PC-9 (cell line): ENCODE measurements at places on chromosomes 12 and 14. TPM values are rescaled to one million over a fixed set of nuclear protein-coding genes. Genes with fewer than 3 reads are reported as not detected.
A peak's percentile ranks its signal among the peaks of the same experiment; 100 is the strongest.

GRCh38 chr12:19421503-19422282 lies 17.6 kb upstream of the AEBP2 start:
- H3K27ac ChIP-seq, result no peak overlapping the region
- no peak overlapping the region for H3K4me3 ChIP-seq
- no peaks in the 10 kb centered on the region for H3K36me3 ChIP-seq
- H3K4me1 ChIP-seq, result no peaks in the 10 kb centered on the region
- no peaks in the 10 kb centered on the region for H3K27me3 ChIP-seq
- no peak for DNase-seq

- H3K36me3 ChIP-seq, result no peaks in the 10 kb centered on the region
- no peak overlapping the region for H3K4me3 ChIP-seq
- H3K27me3 ChIP-seq, result no peaks in the 10 kb centered on the region
- H3K27ac ChIP-seq, result no peak overlapping the region
- DNase-seq, result no peak
Observed at GRCh38 chr12:115945491-115945885, 332.0 kb downstream of the MED13L start.

- H3K4me3 ChIP-seq, result no peak overlapping the region
- no peak overlapping the region for H3K27ac ChIP-seq
- H3K27me3 ChIP-seq, result no peaks in the 10 kb centered on the region
- no peak for DNase-seq
Observed at GRCh38 chr14:50985859-50986331, 41.6 kb upstream of the PYGL start.

DNA sequence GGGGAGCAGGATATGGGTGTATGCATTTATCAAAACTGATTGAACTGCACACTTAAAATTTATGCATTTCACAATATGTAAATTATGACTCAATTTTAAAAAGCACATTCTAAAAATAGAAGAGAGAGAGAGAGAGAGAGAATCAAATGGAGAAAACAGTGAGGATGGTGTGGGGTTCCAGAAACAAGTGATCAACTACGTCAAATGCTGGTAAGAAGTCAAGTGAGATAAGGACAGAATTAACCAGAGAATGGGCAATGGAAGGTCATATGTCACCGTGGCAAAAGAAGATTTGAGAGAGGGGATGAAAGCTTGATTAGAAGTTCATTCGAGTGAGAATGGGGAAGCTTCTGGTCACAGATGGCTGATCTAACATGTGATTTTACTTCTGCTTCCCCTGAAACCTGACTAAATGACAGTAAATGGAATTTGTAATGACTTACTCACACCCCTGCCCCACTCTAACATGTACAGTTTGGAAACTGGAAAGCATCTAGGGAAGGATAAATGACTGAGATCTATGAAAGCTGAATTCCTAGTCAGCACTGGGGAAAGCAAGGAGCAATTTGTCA lies 276.5 kb upstream of the AMIGO2 start:
- peaks cover 6% of the 10 kb centered on the region; the same call in 1 of the 2 replicates for H3K4me1 ChIP-seq
- no peak overlapping the region for H3K4me3 ChIP-seq
- no peaks in the 10 kb centered on the region for H3K27me3 ChIP-seq
- DNase-seq, result no peak

GRCh38 chr12:124509676-124510300 lies 57.6 kb downstream of the NCOR2 start:
- 0 out of 2 replicates have a peak, but pooled peaks cover 5% of the 10 kb centered on the region for H3K36me3 ChIP-seq
- peak; percentile 88 for DNase-seq
- peaks cover 63% of the 10 kb centered on the region for H3K4me1 ChIP-seq

GRCh38 chr14:89432226-89432625 lies 15.2 kb upstream of the FOXN3 start:
- no peak overlapping the region for H3K27ac ChIP-seq
- peaks cover 17% of the 10 kb centered on the region; the same call in 1 of the 2 replicates for H3K27me3 ChIP-seq
- DNase-seq, result no peak
- no peak overlapping the region for H3K4me3 ChIP-seq
- no peaks in the 10 kb centered on the region for H3K36me3 ChIP-seq

The RPL10L gene
- not detected in 2 replicates for total RNA-seq

DNA sequence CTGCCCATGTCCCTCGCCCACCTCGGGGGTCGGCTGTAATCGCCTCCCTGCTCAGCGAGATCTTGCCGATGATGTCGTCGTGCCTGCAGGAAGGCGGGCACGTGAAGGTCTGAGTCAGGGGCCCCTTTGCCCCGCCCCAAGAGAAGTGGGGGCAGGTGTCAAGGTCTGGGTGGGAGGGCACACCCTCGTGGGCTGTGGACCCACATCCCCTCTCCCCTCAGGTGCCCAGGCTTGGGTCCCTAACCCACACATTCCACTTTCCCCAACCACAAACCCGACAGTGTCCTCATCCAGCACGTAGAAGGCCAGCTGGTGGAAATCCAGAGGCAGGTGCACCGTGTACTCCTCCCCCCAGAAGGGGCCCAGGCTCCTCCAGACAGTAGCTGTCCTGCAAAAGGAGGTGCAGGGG lies 7.8 kb downstream of the RASAL1 start:
- H3K4me1 ChIP-seq, result no peaks in the 10 kb centered on the region
- no peak for DNase-seq
- H3K27me3 ChIP-seq, result no peaks in the 10 kb centered on the region
- H3K4me3 ChIP-seq, result no peak overlapping the region
- H3K27ac ChIP-seq, result no peak overlapping the region

DNA sequence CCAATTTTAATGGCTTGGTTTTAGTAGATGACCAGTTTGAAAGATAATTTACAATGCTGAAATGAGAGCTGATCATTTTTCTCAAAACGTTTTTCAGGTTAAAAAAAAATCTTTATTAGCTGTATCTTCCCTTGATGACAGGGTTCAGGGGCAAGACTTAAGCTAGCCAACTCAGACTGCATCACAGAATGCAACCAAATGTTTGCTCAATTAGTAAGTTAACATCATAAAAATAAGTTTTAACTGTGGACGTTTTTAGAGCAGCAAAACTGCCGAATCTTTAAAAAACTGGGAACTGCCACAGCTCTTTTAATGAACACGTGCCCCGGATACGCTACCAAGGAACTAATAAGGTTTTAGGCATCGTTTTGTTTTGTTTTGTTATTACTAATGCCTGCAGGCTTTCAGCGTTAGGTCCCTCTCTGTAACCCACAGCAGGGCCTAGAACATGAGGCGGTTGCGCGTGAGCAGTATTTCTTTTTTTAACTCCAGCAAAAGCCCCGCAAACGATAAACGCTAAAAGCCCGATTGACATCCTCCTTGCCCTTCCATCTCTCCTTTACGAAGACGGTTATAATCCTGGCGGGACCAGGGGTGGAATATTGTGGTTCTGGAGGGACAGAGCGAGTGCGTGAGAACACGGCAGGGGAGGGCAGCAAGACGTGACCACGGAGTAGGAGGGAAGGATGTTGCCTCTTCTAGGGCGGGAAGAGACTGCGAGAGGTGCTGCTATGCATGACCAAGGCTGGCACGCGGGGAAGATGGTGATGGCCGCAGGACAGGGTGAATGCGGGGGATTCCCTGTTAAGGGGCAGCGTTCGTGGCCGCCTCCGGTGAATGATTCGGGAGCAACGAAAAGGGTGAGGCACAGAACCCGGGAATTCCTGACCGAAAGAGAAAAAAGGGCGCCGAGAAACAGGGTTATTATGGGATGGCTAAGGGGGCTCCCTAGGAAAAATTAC lies 652 bp downstream of the SUPT16H start:
- H3K4me1 ChIP-seq, result peaks cover 7% of the 10 kb centered on the region; the same call in 1 of the 2 replicates
- DNase-seq, result no peak
- 0 out of 2 replicates have a peak, but pooled peaks cover 4% of the 10 kb centered on the region for H3K36me3 ChIP-seq
- H3K4me3 ChIP-seq, result peak overlapping the region; percentile 92

The SERPINA6 gene
- total RNA-seq, result not detected in 2 replicates
